CD4-positive, alpha-beta T cell treated with Interleukin-10 for 1 hour (primary cell): ENCODE measurements at places on chromosomes 11 and 22.
A peak's percentile ranks its signal among the peaks of the same experiment; 100 is the strongest.

DNA sequence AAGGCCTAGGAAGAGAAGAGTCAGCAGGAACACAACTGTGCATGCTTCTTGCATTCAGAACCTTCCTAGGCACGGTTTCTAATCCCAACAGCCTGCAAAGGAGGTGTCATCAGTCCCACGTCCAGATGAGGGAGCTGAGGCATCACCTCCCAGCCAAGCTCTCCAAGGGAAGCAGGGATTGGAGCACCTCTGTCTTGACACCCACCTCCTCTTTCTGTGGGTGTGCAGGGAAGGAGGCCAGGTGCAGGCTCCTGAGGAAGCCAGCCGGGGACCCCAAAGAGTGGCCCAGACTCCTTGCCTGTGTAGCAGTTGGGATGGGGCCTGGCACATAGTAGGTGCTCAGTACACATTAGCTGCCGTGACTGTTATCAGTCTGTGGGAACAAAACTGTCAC lies 2.0 kb downstream of the PNPLA5 start:
- no peak for DNase-seq

GRCh38 chr11:61682093-61682732 lies 2.0 kb downstream of the DAGLA start:
- DNase-seq: no peak

GRCh38 chr11:12306830-12307229 lies 70.5 kb upstream of the PARVA start:
- no peak for DNase-seq

DNA sequence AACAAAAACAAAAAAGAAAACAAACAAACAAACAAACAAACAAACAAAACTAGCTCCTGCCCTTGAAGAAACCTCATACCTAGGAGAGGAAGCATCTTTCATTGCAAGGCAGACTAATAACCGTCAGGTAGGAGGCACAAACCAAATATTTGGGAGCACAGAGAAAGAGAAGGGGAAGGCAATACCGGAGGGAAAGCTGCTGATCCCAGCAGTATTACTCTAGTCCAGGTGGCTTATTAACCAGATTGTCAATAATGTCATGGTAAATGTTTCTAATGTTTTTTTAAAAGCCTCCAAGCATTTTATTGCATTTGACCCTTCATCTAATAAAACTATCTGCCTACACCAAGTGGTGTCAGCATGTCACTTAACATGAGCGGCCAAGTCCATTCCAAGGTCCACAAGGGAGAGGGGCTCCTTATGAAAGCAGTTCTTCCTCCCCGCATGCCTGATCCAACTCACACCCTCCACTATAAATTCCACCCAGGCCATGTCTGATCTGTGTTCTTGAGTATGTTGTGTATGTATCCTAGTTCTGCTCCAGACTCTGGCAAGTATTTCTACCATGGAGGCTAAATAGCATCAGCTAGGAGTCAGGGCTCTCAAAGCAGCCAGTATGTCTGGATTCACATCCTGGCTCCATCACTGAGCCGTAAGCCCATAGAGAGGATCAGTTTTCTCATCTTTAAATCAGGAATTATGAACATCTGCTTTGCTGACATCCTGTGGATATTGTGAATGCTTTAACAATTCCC lies 208.1 kb upstream of the TENM4 start:
- DNase-seq: no peak

GRCh38 chr11:3058753-3059664 lies 1.8 kb upstream of the CARS1 start:
- DNase-seq: no peak

DNA sequence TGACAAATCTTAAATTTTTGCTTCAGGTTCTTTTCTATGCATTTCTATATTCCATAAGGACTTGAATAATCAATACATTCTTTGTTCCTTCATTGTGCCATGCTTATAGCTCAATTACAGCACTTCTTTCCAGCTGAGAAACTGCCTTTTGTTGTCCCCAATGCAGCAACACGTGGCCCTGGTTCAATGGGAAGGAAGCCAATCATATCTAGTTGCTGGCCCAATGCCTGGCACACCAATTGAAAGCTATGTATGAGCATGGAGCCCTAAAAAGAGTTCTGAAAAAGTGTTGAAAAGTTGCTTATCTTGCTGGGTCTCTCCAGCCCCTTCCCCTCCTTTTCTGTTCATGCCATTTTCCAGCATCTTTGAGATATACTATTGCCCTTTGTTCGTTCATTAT lies 448.0 kb upstream of the FAT3 start:
- DNase-seq: no peak

DNA sequence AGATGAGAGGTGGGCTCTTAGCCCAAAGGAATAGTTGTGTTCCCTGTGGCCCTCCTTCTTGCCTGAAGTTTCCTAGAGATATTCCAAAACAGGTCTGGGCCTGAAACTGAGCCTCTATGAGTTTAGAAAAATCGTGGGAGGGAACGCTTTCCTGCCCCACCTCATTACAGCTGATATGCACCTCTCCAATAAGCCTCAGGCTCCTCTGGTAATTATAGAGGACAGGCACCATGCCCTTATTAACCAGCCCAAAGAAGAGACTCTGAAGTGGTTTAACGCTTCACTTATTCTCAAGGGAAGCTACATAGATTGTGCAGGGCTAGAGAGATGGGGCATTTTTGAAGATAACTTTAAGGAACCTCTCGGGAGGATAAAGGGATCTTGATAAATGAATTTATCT lies 3.4 kb upstream of the MPZL2 start:
- DNase-seq: no peak

- no peak for DNase-seq
Measured at GRCh38 chr11:111018566-111018965, 227.0 kb upstream of the POU2AF2 start.

DNA sequence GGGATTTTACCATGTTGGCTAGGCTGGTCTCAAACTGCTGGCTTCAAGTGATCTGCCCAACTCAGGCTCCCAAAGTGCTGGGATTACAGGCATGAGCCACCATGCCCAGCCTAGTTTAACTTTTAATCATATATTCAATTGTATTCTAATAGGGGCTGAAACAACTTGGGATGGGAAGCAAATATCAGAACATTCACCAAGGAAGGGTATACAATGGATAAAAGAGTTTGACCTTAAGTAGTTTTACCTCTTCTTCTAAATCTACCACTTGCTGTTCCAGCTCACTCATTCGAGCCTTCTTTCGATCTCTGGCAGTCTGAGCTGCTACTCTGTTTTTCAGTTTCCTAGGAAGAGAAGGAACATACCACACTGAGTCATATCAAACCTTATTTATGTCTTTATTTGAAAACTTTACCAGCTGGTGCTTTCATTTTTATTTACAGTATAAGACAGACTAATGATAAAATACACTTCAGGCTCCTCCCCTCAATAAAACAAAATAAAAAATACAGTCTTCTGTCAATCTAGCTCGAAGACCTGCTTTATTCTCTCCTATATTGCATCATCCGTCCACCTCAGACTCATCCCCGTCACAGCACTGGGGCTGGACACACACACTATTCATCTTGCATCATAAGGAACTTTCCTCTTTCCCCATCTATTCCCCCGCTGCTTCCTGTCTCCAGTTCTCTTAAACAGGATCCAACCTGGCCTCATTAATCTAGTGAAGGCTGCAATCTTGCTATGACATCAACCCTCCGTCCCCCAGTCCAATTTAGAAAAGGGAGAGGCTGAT lies 1.4 kb downstream of the XBP1 start:
- DNase-seq: peak; percentile 37

DNA sequence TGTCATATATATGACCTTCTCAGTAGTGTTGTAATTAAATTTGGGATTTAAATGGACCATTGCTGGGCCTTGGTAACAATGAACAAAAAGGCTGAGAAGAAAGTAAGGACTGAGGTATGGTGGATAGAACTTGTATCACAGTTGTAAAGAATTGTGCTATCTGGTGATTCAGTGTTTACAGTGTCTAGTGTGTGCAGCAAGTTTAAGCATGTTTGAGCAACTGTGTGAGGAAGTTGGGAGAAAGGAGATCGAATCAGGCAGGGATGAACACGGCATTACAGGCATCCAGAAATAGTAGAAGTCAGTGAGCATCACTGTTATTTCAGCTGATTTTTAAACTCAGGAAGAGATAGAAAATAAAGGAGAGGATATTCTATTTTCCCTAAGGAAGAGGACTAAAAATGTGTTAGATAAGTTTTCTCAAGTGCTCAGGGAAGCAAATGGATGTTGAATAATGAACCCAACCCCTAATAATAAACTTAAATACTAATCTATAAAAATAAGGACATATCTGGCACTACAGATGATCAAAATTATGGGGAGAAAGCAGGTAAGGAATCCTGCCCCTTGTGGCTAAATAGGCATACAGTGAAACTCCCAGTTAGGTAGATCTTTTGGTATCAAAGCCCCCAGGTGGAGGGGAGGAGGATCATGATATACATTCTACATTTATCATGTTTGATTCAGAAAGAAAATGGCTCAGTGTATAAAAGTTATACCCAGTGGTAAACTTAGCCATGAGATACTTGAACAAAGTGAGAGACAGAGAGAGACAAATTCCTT lies 361.0 kb upstream of the ANO3 start:
- DNase-seq: no peak

DNA sequence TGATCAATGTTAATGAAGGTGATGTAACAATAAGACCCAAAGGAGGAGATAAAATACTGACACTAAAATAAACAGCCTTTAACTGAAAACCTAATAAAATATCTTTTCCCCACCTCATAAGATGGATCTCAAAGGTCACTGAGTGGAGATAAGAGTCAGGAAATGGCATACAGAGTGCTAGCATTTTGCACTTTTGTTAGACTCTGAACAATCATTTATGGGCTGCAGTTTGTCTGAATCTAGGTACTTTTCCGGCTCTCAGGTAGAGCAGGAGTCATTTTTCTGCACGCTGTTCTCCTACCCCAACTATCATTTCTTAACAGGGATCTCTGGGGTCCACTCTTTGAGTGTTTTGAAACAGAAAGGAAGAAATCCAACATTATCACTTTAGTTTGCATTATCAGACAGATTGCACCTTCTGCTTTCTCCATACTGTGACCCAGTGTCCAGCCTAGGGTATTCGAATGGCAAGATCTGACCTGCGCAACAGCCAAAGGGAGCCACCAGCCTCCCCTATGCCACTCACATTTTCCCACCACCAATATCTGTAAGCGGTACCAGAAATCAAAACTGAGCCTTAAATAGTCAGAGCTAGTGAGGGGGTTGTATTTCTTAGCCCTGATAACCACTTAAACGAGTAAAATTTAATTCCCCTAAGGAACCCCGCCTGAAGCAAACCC lies 863 bp downstream of the SIAE start:
- no peak for DNase-seq

GRCh38 chr11:27757953-27758352 lies 57.7 kb upstream of the BDNF start:
- no peak for DNase-seq

GRCh38 chr22:30894371-30894740 lies 74.2 kb downstream of the MORC2 start:
- DNase-seq: no peak

- DNase-seq: no peak
Measured at GRCh38 chr22:30866811-30867271, 101.7 kb downstream of the MORC2 start.

GRCh38 chr11:93579187-93579751 lies 36.1 kb upstream of the SMCO4 start:
- no peak for DNase-seq

GRCh38 chr11:92711926-92712325 lies 257.5 kb upstream of the MTNR1B start:
- no peak for DNase-seq

- no peak for DNase-seq
Measured at GRCh38 chr22:36311386-36312085, 58.6 kb downstream of the APOL1 start.

- DNase-seq: no peak
Measured at GRCh38 chr22:27581236-27581635, 220.3 kb downstream of the MN1 start.

DNA sequence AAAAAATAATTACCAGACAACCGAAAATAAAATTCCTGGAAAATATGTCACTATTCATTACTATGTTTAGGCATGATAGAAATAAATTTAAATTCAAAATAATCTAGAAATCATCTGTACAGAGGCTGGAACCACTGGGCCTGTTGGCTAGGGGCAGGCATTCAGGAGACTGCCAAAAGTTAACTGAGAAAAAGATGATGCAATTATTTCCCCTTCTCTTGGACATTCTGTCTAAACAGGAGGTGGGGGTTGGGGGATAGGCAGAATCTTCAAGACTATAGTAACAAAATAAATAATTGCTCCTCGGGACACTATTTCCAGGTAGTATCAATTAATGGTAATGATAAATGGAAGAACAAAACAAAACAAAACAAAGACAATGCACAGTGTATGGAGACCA lies 14.1 kb downstream of the BTBD10 start:
- DNase-seq: no peak

- no peak for DNase-seq
Measured at GRCh38 chr11:75406338-75406777, 7.0 kb downstream of the RPS3 start.

DNA sequence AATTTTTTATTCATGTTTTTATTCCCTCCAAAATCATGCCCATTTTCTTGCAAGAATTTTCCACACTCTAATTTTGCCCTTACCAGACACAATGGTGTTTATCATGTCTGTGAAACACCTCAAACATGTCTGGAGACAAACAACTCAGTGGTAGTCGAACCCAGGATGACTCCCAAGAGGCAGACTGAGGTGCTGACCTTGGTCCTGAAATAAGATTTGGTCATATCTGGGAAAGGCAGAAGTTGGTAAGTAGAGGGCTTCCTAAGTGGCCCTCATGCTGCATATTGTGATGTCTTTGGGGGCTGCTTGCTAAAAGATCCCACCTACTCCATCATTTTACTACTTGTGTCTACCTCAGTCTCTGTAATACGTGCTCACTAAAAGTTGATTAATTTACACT lies 369.4 kb upstream of the ISX start:
- no peak for DNase-seq

GRCh38 chr11:110093407-110094297 lies 460 bp downstream of the ZC3H12C start:
- DNase-seq: no peak

DNA sequence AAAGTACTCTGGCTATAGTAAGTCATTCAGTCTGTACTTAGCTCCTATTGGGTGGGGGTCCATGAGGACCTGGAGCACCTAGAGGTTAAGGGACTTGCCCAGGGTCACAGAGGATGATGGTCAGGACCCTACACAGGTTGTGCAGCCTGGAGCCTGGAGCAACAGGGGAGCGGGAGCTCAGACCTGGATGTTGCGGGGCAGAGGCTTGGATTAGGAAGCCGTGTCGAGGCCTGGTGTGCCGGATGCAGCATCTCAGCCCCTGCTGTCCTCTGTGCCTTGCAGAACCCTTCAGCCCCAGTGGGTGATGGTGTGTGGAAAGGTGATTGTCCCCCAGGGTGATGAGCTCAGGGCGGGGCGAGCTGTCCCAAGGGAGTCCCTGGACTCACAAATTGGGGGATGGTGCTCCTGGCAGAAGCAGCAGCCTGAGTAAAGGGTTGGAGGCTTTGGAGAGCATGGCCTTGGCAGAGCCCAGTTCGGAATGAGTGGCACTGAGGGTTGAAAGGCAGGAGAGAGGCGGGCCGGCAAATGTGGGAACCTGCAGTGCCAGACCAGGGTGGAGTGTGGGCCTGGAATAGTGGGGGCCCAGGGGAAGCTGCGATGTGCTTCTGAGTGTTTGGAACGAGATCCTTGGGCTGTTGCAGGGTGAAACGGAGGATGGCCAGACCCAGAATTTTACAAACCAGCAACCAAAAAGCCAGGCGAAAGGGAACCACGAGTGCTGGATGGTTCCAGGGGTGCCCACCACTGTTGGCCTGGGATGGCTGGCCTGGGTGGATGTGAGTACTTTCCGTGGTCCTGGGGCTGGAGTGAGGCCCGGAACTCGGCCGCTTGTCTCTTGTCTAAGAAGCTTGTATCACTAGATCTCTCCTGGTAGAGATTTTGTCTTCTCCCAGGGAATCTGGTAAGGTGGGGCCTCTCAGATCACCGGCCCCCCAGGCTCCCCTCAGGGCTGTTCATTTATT lies 2.9 kb downstream of the TPCN2 start:
- DNase-seq: no peak

GRCh38 chr22:24894220-24894975 lies 52.1 kb downstream of the LHFPL7 start:
- no peak for DNase-seq
